SK-N-SH treated with all-trans-retinoic acid at 6 μM for 48 hours (cell line): ENCODE measurements at places on chromosomes 3 and 15.

DNA sequence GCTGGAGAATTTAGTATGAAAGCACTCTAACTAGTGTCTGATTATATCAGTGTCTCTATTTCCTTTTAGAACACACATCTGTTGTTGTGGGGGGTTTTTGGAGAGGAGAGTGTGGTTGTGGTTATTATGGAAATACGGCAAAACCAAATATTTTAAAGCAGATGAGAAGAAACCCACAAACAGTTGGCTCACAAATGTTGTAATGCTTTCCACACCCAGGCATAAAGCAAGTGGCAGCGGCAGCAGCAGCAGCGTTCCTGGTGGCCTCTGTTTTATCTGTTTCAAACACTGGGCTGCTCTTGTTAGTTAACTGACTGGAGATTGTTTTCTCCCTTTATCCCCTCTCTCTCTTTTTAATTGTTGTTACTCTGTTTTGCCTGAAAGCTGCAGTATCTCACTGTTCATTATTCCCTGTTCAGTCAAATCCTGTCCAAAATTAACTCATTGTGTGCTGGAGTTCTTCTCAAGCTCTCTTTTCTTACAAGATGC lies 1045.5 kb upstream of the NR2F2 start:
- ATAC-seq = no peak

- peak; percentile 88 for ATAC-seq
Observed at GRCh38 chr3:73786321-73786807, 161.6 kb upstream of the PDZRN3 start.

- peak; percentile 42; the same call in 2 of the 3 replicates for ATAC-seq
Observed at GRCh38 chr3:160931474-160931873, 173.7 kb downstream of the B3GALNT1 start.

DNA sequence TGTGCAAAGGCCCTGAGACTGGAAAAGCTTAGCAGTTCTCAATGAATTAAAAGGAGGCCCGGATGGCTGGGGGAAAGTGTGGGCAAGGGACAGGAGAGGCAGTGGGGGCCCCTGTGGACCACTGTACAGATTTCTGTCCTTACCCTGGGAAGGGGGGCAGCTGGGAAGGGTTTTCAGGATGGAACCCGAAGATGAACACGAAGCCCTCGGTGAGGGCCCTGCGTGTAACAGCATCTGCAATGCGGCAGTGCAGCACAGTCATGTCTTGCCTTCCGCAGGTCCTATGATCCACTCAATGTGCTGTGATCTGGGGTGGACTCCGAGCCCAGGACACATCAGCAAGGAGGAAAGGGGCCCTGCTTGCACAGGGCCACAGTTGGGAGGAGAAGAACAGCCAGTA lies 7.9 kb upstream of the ATP2B2 start:
- ATAC-seq = no peak

GRCh38 chr3:35690271-35690670 lies 50.9 kb downstream of the ARPP21 start:
- ATAC-seq = no peak

DNA sequence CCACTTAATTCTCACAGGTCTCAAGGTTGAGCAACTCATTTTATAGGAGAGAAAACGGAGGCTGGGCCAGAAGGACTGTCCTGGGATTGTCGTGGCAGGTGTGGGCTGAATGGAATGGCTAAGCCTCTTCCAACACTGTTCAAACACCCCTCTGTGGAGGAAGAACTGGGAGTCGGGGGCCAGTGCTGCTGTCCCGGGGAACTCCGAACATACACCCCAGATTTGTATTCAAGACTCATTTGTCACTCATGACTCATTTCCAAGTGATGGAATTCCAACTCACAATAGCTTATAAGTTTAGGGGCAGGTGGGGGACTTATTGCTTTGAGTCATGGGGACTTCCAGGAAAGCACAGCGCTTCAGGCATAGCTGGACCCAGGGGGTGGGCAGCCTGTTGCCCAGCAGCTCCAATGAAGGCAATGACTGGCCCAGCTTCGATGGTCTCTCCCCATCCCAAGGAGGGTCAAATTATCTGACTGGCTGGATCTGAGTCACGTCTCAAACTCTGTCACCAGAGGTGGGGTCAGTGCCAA lies 72.5 kb downstream of the TM2D3 start:
- no peak for ATAC-seq

DNA sequence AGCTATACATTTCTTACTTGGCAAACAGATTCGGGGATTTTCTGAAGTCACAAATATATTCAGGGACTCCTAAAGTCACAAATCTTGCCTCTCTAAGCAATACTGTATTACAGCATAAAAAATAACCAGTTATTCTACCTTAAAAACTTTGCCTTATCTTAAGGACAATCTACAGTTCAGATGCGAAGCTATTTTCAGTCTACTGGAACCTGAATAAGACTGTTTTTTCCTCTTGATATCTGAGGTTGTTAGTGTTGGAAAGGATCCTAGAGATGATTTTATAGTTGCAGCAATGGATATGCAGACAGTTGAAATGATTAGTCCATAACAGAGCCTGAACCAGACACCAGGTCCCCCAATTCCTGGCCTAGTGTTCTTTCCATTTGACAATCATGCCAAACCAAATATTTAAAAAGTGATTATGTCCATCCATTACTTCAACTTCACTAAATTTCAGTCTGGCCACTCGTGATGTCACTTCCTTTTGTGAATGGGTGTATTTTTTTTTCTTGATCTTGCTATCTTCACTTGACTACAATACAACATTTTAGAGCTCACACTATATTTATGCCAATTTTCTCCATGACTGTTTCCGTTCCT lies 1.8 kb downstream of the HDGFL3 start:
- peak; percentile 6; the same call in 2 of the 3 replicates for ATAC-seq
